Endothelial cell of umbilical vein (primary cell): ENCODE measurements at places on chromosomes 3 and 15. TPM values are rescaled to one million over a fixed set of nuclear protein-coding genes. Genes with fewer than 3 reads are reported as not detected.

EEF1AKMT4 gene
- 3.3 and 3.4 TPM in 2 replicates for total RNA-seq

AGTR1 gene
- total RNA-seq, result not detected in 2 replicates

- no peak for DNase-seq
These were observed 37.6 kb downstream of the SPTSSB start for GRCh38 chr3:161333696-161334095.

DNA sequence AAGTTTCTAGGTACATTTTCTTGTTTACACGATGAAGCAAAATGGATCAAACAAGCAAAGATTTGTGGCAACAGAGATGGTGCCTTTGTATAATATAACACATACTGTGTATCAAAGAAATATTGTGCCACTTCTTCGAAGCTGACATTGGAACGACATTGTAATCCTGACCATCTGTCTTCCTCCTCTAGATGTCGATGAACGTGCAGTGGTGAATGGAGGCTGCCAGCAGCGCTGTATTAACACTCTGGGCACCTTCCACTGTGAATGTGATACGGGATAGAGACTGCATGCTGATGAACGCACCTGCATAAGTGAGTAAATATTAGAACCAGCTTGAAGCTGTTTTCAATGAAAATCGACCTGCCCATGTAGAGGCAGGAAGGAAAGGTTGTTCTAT lies 613.3 kb upstream of the GOLIM4 start:
- no peak for DNase-seq

GRCh38 chr3:28173836-28174235 lies 67.6 kb upstream of the CMC1 start:
- no peak for DNase-seq

DNA sequence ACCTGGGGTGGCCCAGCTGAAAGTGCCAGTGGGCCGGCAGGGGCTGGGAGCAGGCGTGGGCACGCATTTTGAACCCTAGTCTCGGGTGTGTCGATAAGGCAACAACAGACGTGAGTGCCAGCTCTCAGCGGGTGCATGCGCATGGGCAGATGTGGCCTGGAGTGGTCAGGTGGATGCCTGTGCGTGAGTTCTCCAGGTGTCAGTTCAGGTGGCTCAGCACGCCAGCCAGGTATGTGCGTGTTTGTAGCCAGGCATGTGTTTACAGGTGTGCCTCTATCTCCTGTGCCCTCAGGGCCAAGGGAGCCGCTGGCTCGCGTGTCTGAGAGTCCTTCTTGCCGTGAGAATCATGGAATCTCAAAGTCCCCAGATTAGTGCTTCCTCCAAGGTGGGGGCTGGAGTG lies 14.8 kb downstream of the CYP1A2 start:
- DNase-seq, result no peak

- peak; percentile 10 for DNase-seq
These were observed 15.3 kb upstream of the UNC13C start for GRCh38 chr15:53962646-53963561.

- peak; percentile 63 for DNase-seq
These were observed 1.8 kb upstream of the ZSCAN2 start for GRCh38 chr15:84598993-84599392.

DNA sequence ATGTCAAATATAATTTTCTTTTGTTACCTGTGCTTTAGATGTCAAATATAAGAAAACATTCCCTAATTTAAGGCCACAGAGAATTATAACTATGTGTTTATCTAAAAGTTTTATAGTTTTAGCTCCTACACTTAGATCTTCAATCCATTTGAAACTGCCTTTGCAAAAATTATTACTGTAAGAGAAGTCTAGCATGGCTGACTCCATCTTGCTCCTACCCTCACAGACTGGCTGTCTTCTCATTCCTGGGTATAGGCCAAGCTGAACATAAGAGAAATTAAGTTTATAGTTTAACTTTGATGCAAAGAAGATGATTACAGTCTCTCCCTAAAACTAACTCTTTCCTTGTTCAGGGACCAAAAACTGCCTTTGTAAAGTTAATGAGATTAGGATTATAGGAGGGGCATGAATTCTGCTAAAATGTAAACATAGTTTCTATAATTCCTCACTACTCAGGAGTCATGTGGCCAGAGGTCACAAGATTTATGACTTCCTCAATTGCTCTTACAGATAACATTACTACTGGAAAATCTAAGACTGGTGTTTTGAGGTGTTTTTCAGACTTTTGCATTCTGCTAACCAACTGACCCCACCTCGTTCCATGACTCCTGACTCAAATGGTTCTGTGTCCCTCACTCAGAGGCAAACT lies 184.0 kb downstream of the BCHE start:
- no peak for DNase-seq

DNA sequence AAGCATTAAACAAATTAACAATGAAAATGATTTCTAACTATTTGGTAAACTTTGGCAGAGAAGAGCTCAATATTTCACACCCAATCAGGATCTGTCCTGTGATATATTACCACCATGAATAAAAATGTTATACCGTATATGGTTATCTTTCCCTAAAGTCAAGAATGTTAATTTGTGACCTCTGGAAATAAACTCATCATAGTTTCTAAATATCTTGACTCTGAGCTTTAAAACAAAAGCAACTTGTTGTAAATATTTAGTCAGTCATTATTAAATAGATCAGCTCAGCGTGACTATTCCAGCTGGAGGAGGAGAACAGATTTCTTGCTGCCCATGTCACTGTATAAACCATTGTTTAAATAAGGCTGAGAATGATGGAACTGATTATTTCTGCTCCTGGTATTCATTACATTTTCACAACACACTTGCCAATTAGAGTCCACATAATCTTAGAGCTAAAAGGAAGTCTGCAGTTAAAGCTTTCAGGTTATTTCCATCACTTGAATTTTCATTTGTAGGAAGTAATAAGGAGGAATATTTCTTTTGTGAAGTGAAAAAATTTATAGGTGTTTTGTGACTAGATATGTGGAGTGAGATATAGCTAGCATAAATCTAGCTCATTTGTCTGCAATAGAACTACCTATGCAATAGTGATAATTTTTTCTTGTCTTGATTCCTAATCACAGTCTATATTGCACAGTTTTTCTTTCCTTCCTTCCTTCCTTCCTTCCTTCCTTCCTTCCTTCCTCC lies 106.5 kb upstream of the P2RY1 start:
- no peak for DNase-seq

- DNase-seq, result peak; percentile 15
These were observed 111.8 kb upstream of the TMC3 start for GRCh38 chr15:81485806-81486205.

DNA sequence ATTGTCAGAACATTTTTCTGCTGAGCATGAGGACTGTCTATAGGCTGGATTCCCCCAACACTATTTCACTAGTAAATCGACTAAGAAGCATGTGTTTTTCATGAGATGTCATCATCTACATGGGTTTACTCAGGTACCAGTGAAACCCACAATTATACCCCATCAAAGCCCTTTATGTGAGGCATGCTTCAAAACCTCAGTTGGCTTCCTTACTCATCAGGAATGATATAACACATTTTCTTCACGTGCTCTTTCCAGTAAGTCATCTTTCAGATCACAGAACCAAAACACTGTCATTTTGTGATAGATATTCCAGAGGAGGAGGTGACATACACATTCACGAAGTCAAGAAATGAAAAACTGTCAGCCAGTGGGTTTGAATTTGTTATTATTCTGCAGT lies 116.5 kb downstream of the ANO10 start:
- DNase-seq, result no peak

DNA sequence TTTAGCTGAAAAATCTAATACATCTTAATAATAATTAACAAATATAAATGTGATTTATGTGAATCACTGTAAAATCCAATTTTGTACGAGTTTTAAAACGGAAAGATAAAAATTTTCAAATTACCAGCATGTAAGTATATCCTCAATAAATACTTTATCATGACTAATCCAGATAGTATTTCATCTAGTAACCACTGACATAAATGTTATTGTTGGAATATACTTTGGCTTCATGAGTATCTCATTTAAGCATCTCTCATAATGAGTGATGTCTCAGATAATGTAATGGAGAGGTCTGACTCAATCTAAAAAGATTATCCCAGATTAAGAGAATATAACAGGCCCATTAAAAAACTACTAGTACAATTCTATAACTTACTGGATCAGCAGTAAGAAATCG lies 216.3 kb downstream of the STAG1 start:
- DNase-seq, result no peak

- DNase-seq, result no peak
These were observed 15.7 kb upstream of the PTPRG start for GRCh38 chr3:61545716-61546115.

DNA sequence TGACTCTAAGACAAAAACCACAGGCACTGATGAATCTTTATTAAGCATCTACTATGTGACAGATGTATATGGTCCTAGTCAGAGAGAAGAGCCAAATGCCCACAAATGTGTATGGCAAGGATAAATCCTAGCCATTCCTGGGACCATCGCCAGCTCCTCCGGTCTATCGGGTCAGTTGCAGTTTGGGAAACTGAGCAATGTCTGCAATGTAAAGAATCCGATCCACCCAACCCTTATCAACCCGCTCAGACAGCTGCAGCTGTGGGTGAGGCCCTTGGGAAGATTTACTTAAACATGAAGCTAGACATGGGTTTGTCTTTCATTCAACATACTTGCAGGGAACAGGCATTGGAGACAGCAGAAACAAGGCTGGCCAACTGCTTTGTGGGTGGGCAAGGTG lies 40.5 kb upstream of the CDV3 start:
- DNase-seq, result no peak

DNA sequence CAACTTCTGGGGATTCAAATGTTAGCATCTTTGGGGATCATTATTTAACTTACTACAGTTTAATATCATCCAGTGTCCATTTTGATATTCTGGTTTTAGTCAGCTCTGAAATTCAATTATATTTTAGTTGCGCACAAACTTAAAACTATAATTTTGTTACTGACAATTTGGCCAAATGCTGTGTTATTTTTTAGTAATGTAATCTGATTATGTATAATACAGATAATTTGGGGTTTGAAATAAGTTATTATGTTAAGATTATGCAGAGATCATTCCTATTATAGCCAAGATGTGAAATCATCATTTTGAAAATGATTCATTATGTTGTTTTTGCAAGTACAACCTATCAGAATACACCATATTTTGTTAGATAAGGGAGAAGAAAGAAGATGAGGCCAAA lies 706.1 kb downstream of the ROBO2 start:
- DNase-seq, result no peak

- no peak for DNase-seq
These were observed 54.7 kb upstream of the CMC1 start for GRCh38 chr3:28186748-28187147.

- no peak for DNase-seq
These were observed 76.3 kb upstream of the IQSEC1 start for GRCh38 chr3:13149330-13150108.

DNA sequence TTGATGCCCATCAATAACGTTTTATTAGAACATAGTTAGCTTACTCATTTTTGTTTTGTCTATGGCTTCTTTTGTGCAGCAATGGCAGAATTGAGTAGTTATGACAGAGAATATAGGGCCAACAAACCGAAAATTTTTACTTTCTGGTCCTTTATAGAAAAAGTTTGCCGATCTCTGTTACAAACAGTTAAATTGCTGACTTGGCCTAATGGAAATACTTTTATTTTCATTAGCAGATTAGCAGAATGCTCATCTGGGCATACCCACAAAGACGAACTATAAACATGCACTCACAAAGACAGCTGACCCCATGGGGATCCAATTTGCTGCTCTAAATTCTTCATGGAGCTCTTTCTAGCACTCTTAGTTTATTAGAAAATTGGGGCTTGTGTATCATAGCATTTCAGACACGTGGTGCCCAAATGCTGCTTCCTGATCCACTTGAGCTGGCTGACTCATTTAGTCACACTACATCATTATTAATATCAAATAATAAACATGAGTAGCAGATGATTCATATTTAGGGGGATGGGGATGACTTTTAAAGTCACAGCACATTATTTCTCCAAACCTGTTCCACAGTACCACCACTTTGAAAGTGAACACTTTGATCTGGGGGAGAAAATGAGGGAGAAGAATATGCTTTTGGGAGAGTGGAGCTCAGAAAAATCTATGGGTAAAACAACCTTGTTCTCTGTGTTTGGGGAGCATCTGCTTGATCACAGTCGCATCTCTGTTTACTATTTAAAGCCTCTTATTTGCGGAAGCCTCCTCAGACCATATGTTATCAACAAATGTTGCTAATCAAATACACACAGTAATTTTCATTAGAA lies 228.1 kb upstream of the FEZF2 start:
- peak; percentile 88 for DNase-seq

GRCh38 chr3:59245859-59246501 lies 196.2 kb upstream of the CFAP20DC start:
- DNase-seq, result no peak

DNA sequence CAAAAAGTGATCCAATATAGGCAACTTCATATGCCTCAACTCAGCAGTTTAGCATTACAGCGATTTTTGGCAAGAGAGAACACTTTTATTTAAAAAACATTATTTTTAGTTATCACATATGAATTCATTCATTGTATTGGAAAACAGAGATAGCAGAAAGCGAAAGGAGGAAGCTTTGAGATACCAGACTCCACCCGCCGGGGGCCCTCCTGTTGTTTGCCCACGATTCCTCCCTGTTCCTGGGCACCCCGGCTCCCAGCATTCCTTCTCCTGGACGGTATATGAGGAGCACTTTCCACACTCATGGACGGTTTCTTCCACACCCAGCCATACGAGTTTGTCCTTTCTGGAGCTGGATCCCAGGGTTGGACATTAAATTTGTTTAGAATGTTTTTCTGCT lies 18.2 kb downstream of the APBA2 start:
- no peak for DNase-seq

- DNase-seq, result peak; percentile 84
These were observed 97.7 kb downstream of the RPL39L start for GRCh38 chr3:187041362-187042307.

- no peak for DNase-seq
These were observed 124.8 kb downstream of the ATP10A start for GRCh38 chr15:25738171-25738965.

- no peak for DNase-seq
These were observed 91.6 kb downstream of the ADCY5 start for GRCh38 chr3:123357275-123357674.

GRCh38 chr3:102790747-102791325 lies 356.0 kb downstream of the ZPLD1 start:
- DNase-seq, result no peak

GRCh38 chr3:33159981-33160380 lies 46.2 kb downstream of the CRTAP start:
- DNase-seq, result no peak

GRCh38 chr15:64695561-64695992 lies 79.8 kb downstream of the RBPMS2 start:
- no peak for DNase-seq

DNA sequence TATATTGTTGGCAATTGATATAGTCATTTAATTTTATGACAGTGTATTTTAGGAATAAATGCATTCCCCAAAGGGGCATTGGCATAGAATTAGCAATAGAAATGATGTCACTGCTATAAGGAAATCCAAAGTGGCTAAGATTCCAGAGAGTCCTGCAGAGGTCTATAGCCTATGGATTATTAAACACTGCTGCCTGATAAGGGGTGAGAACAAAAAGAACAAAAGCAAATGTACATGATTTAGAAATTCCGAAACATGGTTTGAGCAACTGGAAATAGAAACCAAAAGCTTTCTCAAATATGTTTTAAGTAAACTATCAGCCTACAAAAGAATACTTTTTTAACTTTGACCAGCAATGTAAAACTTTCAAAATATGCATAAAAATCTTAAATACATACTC lies 280.1 kb upstream of the RASGRP1 start:
- no peak for DNase-seq
